ENCODE measurements at places on chromosomes 7 and 10.

GRCh38 chr7:114150689-114151088 is 231.9 kb upstream of the PPP1R3A start:
- no peak for DNase-seq

GRCh38 chr7:21107101-21107500 is 320.4 kb upstream of the SP8 start:
- DNase-seq, result no peak

GRCh38 chr7:142331941-142332340 is 74.1 kb upstream of the PRSS58 start:
- no peak for DNase-seq

DNA sequence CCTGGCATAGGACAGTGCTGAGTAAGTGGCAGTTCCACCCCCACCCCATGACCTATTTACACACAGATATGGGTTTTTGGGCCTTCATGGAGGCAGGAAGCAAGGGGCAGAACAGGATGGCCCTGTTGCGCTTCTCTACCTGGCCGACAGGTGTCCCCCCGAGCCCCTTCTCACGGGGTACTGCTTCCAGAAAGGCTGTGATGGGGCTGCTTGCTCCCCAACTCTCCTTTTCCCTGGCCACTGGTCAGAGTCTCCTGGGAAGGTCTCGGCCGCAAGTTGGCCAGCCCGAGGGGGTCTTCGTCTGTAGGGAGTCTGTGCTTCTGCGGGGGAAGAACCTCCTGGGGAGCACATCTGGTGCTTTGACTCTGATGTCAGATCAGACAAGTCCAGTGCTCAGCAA is 139.8 kb upstream of the TNS3 start:
- no peak for DNase-seq

GRCh38 chr10:35058686-35059085 is 31.5 kb downstream of the CUL2 start:
- no peak for DNase-seq

GRCh38 chr7:121401896-121402295 is 5.8 kb upstream of the FAM3C start:
- no peak for DNase-seq

GRCh38 chr10:44183667-44184632 is 200.9 kb downstream of the CXCL12 start:
- DNase-seq, result no peak

Data from stimulated activated CD8-positive, alpha-beta memory T cell treated with anti-CD3 and anti-CD28 coated beads, Interleukin-15, amount 100 ng/mL, for 1 hour (primary cell).